ENCODE measurements at places on chromosomes 3 and 15.

DNA sequence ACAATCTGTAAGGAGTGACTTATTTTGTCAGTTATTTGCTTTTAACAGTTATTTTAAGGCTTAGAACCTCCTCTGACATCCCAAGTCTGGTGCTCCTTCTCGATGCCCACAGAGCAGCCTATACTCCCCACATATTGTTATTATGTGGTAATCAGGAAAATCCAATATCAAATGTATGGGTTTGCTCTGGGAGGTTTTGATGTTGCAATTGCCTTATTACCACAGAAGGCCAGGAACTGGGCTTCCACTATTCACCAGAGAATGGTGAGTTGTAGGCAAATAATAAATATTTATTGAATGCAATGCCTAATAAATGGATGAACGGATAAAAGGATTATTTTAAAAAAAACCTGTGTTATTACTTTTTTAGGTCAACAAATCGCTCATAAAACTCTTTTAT, 12.2 kb downstream of the NEK10 start:
- DNase-seq, result no peak

- no peak for DNase-seq
Measured at GRCh38 chr3:64344721-64345207, 119.5 kb upstream of the PRICKLE2 start.

DNA sequence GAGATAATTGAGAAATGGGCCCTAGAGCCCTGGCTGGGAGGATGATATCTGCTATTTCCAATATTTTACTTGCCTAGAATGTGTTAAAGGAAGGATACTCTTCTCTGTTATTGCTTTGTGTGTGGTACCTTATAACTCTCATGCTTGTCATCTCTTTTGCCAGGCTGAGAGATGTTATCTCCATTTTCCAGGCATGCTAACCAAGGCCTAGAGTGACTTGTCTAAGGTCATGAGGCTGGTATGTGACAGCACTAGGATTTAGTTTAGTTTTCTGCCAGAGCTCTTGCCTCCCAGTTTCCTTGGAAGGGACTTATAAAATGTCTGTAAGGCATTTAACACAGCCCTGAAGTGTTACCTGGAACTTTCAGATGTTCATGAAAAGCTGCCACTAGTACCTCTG, 1.4 kb downstream of the CLK3 start:
- DNase-seq, result no peak

GRCh38 chr3:7659079-7659478, 798.2 kb downstream of the GRM7 start:
- DNase-seq, result no peak

DNA sequence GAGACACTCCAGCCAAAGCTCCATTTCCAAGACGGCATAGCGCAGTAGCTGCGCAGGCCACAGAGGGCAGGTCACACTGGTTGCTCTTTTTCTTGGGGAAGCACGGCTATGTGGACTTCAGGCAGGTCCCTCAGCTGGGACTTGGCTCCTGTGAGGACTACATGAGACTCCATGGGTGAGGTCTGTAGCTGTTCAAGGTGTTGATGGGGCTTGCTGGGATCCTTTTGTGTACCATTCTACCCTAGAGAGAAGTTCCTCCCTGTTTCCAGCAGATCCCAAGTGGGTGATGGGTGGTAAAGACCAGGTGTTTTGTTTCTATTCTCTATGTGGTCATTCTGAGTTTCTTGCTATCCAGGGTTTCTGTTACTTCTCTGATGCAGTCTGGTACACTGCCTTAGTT, 183.3 kb downstream of the LPP start:
- DNase-seq, result no peak

GRCh38 chr15:39239562-39239961, 341.3 kb upstream of the THBS1 start:
- no peak for DNase-seq

DNA sequence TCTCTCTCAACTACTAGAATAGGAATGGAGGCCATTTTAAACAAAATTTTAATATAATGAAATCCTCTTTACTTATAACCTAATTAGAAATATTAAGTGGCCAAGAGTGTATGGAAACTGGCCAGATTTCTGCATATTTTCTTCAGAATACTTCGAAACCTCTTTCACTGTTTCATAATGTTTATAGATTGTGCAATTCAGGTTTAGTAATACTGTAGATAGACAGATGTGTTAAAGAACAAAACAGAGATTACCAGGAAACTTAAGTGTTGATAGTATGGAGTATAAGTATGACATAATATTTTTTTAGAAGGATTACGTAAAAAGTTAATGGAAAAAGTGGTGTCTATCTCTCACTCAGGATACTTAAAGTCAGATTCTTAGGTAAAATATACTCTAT, 4.7 kb downstream of the ABHD5 start:
- DNase-seq, result no peak

DNA sequence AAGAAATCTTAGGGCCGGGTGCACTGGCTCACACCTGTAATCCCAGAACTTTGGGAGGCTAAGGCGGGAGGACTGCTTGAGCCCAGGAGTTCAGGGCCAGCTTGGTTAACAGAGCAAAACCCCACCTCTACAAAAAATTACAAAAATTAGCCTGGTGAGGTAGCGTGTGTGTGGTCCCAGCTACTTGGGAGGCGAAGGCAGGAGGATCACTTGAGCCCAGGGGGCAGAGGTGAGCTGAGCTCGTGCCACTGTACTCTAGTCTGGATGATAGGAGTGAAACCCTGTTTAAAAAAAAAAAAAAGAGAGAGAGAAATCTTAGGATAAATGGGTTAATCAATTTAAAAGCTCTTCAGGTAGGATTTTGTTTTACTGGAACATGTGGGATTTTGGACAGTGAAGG, 31.2 kb upstream of the DUT start:
- DNase-seq, result no peak
